ENCODE measurements at places on chromosomes 13 and 19.

GRCh38 chr13:104315606-104316005 is 1249.4 kb upstream of the SLC10A2 start:
- no peak for DNase-seq

GRCh38 chr13:48977973-48978372 is 2.3 kb downstream of the FNDC3A start:
- no peak for DNase-seq

- no peak for DNase-seq
These were observed 13.7 kb upstream of the SLC7A10 start for GRCh38 chr19:33239223-33239975.

- DNase-seq: no peak
These were observed 54.2 kb downstream of the GPR12 start for GRCh38 chr13:26706381-26706780.

DNA sequence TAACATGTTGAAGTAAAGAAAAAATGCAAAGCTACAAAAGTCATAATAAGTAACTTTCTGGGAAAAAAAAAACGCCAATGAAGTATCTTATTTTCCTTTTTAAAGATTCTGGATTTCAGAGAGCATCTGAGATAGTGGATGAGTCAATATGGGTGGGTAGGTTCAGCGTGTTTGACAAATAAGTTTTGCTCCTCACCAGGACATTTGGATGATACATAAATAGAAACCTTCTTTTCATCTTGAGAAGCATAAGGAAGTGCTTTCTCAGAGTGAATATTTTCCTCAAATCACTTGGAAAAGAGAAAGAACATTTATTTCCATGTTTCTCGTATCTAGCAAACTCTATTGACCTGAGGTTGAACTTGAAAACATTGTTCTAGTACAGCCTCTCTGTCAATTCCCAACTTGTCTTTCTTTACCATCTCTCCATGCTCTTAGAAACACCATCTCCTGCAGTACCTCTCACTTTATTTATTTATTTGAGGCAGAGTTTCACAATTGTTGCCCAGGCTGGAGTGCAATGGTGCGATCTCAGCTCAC is 463.2 kb downstream of the KLF5 start:
- no peak for DNase-seq

- no peak for DNase-seq
These were observed 9.7 kb downstream of the FUT2 start for GRCh38 chr19:48705431-48705830.

DNA sequence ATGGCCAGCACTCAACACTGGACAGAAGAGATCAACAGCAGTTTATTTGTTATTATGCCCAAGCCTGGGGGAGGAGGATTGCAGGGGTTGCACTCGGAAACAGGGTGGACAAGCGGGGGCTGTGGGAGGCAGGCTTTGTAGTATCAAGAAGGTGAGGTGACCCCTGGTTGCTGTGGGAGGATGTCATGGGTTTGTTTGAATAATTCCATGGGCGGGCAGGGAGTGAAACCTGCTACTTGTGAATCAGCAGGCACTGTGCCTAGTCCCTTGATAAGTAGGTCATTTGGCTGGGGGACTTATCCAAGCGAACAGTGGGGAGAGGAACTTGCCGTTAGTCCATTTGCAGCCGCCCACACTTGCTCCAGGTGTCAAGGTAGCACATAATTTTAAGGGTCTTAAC is 84.4 kb upstream of the KCTD15 start:
- DNase-seq: no peak

GRCh38 chr19:4229179-4229931 is at the start of gene EBI3:
Gene EBI3 (plus strand): TSS chr19:4229523. CDS start chr19:4229551, 28 bp downstream.
- DNase-seq: no peak

DNA sequence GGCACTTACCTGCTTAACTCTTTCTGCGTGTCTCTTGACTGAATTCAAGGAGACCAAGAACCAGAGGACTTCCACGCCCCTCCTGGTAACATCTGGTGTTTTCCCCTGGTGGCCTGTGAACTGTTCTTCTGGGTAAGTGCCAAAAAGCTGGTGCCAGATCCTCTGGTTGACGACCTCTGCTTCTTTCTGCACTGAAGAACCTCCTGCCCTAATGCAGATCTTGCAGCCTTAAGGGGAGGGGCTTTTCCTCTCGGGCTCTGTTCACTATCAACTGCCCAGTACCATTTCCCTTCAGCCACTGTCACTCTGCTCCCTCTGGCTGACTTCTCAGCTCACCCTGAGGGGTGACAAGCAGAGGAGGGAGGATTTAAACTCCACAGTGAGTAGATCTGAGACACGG is 6.1 kb upstream of the ERVV-1 start:
- no peak for DNase-seq

GRCh38 chr19:5624018-5624663 is 1.3 kb downstream of the SAFB start:
- DNase-seq: peak; percentile 27

DNA sequence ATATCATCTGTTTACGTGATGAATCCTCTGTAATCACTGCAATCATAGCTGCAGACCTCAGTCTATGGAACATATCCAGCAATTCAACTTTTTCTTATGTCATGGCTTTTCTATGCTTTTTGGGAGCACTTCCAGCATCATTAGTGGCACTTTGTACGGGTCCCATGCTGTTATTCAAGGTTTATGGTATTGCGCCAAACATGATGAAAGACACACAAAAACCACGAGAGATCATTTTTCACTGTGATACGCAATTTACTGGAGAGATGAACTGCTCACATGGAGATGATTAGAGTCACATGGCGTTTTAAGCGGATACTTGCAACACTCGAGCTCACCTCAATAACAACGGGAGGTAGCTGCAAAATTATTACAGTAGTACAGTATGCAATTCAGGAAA is 2101.7 kb upstream of the PCDH20 start:
- no peak for DNase-seq

- no peak for DNase-seq
These were observed 26.5 kb downstream of the MRPL57 start for GRCh38 chr13:21202767-21203531.

DNA sequence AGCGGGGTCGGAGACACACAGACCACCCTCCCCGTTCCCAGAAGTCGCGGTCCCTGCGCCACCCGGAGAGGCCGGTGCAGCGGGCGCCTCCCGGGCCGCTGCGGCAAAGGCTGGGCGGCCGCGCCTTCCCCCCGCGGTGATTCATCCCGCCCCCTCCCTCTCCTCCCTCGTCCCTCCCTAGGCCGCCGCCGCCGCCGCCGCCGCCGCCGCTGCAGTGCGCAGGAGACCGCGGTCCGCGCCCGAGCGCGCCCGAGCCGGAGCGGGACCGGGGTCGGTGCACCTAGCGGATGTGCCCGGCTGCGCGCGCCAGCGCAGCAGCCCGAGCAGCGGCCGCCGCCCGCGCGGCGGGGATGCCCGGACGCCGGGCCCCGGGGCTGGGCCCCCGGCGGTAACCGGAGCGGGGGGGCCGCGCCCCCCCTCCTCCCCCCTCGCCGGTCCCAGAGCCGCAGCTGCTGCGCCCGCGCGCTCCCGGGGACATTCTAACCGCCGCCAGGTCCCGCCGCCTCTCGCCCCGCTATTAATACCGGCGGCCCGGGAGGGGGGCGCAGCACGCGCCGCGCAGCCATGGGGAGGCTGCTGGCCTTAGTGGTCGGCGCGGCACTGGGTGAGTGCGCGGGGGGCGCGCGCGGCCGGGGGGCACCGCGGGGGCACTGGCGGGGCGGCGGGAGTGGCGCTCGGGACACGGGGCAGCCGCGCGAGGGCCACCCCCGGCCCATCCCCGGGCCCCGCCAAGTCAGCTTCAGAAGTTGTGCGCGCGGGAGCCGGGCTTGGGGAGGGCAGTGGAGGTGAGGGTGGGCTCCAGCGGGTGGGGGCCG is at the start of gene SCN1B:
TSS of gene SCN1B (plus strand) at position 214 of the 815 bp plus-strand sequence. CDS start at position 565, 351 bp downstream.
- no peak for DNase-seq

DNA sequence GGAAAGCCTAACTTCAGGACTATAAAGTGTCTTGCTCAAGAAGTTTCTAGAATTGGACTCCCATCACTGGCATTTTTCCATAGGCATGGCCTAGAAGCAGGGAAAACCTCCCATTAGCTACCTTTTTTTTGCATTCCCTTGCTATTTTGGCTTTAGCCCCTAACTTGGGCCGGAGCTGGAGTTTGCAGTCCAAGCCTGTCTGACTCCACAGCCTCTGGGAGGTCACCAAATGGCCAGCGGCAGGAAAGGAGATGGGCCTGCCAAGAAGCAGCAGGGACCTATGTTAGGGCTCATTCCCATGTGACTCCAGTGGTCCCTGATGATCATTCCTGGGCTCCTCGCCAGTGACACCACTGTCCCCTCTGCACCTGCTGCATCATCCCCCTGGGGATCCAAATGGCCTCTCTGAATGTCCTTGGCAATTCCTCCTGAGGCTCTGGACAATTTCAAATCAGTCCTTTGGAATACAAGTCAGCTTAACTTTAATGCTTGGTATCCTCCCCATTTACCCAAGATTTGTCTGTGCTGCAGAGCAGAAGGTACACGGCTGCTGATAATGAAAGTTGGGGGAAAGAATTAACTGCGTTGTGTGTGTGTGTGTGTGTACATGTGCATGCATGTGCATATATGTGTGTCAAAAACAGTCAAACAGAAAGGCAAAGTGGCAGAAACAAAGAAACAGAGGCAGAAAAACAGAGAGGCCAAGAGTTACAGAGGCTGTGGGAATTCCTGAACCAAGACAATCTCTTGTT is 69.8 kb upstream of the SERP2 start:
- peak; percentile 53 for DNase-seq

DNA sequence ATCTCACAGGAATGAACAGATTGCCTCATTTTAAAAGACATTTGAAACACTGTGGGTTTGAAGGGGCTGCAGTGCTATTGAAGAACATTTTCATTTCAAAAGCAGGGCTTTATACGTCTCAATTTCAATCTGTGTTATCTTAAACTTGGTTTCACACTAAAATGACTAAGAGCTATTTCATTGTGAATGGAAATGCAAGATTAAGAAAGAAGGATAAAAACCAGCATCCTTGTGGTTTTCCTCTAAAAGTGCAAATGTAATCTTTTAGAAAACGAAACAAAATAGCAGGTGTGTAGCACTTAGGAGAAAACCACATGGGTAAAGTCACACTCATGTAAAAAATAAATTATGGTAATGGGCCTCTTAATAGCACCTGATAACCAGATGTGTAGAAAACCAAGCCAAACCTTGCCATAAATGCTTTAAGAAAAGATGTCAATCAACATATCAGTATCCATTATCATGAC is 397.7 kb downstream of the GPC6 start:
- DNase-seq: no peak

- DNase-seq: no peak
These were observed 120.5 kb downstream of the ZNF536 start for GRCh38 chr19:30492586-30493270.

DNA sequence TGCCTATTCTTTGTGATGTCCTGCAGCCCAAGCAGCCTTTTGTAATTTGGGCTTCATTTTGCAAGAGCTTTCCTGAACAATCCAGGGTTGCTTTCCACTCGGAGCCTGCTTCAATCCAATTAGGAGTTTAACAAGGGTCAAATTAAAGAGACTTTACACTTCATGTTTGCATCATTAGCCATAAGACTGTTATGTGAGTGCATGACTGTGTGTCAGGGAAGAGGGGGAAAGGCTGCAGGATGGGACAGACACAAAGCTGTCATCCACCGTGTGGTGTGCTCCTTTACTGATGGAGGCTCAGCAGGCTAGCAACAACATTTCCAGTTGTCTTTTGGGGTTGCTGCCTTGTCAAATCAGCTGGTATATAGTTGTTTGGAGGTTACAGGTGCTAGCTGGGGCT is 23.7 kb upstream of the MAB21L1 start:
- no peak for DNase-seq

DNA sequence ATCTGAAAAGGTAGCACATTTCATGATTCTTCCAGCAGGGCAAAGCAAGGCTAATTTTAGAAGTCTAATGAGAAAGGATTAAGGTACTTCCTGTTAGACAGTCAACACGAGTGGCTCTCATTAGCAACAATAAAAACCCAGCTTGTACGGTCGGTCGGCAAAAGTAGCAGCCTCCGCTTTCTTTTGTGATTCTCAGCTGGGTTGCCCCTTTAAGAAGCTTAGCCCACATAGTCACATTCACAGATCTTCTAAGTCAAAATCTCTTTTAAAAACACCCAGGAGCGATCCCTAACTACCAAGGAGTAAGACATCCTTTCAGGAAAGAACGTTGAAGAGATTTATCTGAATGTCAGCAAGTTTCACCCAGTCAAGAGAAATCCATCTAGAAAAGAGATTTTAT is 684.8 kb downstream of the DIAPH3 start:
- no peak for DNase-seq

- DNase-seq: no peak
These were observed 35.4 kb upstream of the INTS6 start for GRCh38 chr13:51488212-51488611.

DNA sequence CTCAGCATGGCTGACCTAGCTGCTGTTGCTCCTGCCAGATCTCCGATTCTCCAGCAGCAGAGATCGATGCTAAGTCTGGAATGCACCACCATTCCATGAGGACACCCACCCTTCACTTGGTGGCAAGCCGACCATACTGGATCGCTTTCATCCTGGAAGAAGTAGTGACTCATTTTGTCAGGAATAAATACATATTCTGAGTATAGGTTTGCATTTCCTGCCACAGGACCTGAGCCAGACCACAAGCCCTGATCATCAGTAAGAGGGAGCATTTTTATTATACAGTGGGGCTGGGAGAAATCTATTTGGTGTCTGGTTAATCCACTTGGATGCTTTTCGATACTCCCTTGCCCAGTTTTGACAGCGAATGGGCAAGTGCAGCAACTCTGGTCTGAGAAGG is 10.9 kb upstream of the KCTD15 start:
- DNase-seq: no peak

- no peak for DNase-seq
These were observed 431.7 kb downstream of the SLITRK1 start for GRCh38 chr13:83450591-83450990.

DNA sequence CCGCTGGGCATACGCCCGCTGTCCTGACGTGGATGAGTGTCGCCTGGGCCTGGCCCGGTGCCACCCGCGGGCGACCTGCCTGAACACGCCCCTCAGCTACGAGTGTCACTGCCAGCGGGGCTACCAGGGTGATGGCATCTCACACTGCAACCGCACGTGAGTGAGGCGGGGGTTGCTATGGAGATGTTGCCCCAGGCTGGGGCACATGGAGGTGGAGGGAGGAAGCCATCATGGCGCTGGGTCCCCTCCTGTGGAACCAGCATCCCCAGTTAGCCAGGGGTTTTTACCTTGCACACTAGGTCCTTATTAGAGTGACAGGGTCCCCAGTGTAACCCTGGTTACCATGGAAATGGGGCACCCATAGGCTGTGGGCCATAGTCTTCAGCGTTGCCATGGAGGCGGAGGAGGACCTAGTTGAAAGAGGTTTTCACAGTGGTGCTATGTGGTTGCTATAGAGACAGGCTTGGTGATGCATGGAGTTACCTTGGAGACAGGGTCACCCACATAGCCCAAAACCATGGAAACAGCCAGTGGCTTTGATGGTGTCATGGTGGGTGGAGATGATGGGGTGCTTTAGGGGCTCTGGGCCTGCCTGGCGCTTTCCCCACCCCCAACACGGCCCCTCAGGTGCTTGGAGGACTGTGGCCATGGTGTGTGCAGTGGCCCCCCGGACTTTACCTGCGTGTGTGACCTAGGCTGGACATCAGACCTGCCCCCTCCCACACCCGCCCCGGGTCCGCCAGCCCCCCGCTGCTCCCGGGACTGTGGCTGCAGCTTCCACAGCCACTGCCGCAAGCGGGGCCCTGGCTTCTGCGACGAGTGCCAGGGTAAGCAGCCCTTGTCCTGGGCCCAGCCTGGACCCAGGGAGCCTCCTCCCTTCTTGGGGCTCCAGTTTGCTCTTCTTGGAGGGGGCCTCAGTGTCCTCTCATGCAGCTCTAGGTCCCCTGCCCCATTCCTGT is 27.1 kb downstream of the MEGF8 start:
- DNase-seq: peak; percentile 48

- DNase-seq: peak; percentile 74
These were observed 1.7 kb upstream of the SERTAD3 start for GRCh38 chr19:40445780-40446262.

GRCh38 chr13:74765955-74766354 is 631.8 kb upstream of the KLF12 start:
- no peak for DNase-seq

Measured in breast epithelium (tissue), 4 donors.